ENCODE measurements at places on chromosomes 7 and 10.

DNA sequence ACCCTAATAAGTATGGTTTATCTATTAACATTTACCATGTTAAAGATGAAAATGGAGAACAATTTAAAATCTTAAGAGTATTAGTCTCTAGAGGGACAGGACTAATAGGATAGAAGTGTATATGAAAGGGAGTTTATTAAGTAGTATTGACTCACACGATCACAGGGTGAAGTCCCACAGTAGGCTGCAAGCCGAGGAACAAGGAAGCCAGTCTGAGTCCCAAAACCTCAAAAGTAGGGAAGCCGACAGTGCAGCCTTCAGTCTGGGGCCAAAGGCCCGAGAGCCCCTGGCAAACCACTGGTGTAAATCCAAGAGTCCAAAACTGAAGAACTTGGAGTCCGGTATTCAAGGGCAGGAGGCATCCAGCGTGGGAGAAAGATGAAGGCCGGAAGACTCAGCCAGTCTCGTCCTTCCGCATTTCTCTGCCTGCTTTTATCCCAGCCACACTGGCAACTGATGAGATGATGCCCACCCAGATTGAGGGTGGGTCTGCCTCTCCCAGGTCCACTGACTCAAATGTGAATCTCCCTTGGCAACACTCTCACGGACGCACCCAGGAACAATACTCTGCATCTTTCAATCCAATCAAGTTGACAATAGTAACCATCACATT, 140.8 kb upstream of the FAM20C start:
- DNase-seq: no peak

GRCh38 chr10:17228091-17229015, at the start of gene VIM:
Gene VIM (plus strand): TSS chr10:17228241. CDS start chr10:17229423, 1,182 bp downstream.
- no peak for DNase-seq

DNA sequence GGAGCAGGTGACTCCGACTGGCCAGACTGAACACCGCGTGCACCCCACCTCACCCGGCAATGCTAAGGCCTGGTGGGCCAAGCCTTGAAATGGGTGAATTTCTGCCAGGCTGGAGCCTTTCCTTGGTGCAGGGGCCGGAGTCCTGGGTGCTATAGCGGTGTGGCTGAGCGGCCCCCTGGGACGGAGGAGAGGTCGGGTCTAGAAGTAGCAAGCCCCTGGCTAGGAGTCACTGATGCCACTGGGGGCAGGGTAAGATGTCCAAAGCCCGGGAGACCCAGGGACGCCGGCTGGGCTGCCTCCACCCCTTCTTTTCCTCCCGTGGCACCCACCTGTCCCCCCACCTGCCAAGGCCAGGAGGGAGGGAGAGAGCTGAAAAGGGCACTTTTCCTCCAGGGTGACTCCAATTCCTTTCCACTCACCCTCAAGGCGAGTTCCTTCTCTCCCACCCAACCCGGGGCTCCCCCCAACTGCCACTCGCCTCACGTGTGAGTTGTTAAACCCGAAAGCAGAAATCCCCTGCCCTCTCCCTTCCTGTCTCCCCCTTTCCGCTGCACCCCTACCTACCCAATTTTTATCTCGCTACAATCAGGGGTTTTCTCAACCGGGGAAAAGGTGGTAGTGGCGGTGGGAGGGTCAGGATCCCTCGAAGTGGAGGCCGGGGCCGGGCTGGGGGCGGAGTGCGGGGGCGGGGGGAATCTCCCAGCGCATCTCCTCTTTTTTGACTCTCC, 6.0 kb upstream of the GATA3 start:
- DNase-seq: no peak

- no peak for DNase-seq
Measured at GRCh38 chr7:73773700-73774517, 3.8 kb upstream of the CLDN3 start.

- DNase-seq: no peak
Measured at GRCh38 chr10:129605266-129605985, 138.4 kb downstream of the MGMT start.

DNA sequence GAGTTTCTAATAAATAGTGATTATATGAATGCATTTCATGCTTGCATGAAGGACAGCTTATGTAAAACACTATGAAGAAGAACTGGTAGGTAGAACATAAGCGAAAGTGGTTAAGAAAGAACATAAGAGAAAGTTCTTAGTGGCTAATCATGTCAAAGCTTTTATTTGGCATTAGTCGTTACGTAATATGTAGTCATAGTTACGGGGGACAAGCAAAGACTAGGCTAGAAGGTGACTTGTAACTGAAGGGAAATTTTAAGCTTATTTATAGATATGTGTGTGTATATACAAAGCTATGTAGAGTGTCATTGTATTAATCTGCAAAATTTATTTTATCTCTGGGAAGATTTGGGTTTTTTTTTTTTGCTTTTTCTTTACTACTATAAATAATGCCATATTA, 36.9 kb downstream of the CAPZA2 start:
- DNase-seq: no peak

- DNase-seq: no peak
Measured at GRCh38 chr10:8852546-8852945, 798.1 kb downstream of the GATA3 start.

- DNase-seq: no peak
Measured at GRCh38 chr10:25175527-25176420, 973 bp downstream of the GPR158 start.

DNA sequence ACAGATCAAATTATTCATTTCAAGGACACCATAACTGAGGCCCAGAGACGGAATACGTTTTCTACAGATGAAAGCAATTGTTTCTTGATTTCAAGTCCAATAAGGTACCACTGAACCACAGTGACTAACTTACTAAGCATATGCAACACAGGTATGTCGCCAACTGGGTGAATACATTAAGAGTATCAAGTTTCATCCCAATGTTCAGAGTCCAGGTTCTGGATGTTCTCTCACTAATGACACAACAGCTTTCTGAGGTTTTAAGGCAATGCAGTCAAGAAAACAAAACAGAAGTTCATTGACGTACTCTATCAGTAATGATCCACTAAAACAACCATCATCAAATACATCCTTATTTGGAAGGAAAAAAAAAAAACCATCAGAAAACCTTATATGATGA, 35.8 kb downstream of the NSUN6 start:
- DNase-seq: no peak

- no peak for DNase-seq
Measured at GRCh38 chr7:75691793-75692543, 46.8 kb downstream of the HIP1 start.

DNA sequence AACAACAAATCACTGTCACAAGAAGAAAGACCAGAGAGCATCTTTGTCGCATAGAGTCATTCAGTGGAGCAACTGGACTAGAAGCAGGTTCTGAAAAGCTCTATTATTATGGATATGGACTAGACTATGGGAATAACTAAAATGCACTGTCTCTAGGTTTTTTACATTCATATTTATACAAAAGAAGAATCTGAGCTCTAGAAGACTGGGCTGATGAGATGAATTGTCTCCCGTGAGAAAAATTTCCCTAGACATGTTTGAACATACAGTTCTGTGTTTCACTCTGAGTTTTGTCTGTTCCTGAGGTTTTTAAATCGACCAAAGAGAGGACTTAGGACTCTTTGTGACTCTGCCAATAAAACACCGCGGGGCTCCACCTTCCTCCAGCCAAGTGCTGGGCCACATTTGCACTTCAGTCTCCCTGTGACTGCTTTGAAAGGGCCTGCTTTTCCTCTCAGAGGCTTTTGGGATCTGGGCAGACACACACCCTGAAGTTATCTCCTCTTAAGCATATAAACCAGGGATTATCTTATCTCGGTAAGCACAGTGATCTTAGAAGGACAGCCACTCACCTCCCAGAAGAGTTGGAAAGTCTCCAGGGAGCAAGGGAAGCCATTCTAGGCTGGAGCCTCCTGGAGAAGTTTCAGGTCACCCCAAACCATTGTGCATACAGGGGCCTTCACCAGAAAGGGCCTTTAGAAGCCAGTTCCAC, 101.0 kb upstream of the JCAD start:
- no peak for DNase-seq

- DNase-seq: no peak
Measured at GRCh38 chr10:60708666-60709065, 69.6 kb upstream of the CDK1 start.

GRCh38 chr10:104925232-104925851, 284.3 kb downstream of the SORCS3 start:
- DNase-seq: no peak

DNA sequence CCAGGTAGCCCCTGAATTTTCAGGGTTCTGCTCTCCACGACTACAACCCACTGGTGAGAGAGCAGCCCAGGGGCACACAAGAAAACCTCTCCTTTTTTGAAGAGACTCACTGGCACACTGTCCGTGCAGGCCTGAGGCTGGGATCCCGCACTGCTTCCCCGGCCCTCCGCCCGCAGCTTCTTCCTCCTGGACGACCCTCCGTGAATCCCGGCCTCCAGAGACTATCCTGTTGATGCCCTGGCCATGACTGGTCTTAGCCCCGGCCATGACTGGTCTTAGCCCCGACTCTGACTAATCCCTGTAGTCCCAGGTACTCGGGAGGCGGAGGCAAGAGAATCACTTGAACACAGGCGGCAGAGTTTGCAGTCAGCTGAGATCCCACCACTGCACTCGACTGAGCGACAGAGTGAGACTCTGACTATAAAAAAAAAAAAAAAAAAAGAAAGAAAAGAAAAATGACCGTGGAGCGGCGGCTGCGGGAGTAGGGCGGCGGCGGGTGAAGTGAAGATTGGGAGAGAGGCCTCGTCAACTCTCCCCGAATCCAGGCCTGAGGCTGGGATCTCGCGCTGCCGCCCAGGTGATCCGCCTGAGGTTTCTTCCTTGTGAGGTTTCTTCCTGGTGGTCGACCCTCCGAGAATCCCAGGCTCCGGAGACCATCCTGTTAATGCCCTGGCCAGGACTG, 196.4 kb downstream of the ZNF716 start:
- DNase-seq: no peak

DNA sequence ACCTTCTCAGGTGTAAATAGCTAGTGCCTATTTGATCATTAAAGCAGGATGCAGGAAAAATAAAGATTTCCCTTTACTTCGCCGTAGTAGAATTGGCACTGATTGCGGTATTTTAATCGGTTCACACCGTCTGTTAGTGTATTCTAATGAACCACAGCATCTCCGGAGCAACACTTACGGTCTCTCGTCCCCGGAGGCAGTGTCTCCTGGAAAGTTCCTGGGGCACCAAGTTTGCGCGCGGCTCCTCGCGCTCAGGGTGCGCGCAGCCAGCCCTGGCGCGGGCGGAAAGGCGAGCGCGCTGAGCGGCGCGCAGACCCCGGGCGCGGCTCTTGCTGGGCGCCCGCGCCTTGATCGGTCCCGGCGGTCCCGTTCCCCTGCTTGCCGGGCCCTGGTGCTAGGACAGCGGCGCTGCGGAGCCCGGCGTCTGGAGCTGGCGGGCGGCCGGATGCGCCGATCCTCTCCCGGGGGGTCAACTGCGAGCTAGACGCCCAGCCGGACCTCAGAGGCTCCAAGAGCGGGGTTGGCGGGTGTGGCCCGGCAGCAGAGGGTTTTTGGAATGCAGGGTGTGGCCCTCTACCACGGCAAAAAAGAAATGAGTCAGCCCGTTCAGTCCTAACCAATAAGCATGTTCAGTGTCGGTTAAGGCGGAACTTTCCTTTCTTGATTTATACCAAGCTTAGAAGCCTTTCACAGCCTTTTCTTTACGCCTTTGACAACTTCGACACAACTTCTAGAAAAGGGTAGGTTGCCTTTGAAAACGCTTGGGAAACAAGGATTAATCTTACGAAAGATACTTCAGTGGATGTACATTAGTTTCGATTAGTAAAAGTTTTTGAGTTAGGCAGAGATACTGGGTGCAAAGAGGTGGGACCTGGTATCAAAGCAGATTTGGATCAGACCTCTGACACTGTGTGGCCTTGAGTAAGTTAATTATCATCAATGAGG, 166.8 kb upstream of the ASAH2 start:
- no peak for DNase-seq

- no peak for DNase-seq
Measured at GRCh38 chr7:43302211-43302711, 189.8 kb downstream of the HECW1 start.

DNA sequence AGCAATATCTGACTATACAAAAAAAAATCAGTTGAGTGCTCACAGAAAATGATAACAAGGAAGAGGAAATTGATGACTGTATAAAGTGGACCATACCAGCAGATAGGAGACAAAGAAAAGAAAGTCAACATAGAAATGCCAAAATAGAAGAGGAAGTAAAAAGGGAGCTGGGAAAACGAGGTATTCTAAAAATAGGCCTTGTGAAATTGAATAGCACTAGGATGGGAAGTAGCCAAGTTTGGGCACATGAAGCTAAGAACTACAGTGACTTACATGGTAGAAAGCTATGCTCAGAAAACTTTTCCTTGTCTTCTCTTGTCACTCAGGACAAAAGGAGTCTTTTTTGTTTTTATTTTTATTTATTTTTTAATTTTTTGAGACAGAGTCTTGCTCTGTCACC, 76.2 kb upstream of the APBB1IP start:
- DNase-seq: no peak

DNA sequence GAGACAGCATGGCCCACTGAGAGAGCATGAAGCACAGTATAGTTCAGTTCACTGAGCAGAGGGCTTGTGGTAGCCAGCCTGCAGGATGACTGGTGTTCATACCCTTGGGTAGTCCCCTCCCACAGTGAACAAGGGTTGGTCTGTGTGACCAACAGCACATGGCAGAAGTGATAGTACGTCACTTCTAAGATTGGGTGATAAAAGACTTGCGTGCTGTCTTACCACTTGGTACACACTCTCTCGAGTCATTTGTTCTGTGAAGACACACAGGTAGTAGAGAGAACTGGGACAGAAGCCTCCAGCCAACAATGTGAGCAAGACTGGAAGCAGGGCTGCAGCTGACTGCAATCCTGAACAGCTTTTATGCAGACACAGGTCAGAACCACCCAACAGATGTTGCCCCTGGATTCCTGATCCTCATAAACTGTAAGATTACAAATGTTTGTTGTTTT, 14.6 kb downstream of the EPC1 start:
- no peak for DNase-seq

DNA sequence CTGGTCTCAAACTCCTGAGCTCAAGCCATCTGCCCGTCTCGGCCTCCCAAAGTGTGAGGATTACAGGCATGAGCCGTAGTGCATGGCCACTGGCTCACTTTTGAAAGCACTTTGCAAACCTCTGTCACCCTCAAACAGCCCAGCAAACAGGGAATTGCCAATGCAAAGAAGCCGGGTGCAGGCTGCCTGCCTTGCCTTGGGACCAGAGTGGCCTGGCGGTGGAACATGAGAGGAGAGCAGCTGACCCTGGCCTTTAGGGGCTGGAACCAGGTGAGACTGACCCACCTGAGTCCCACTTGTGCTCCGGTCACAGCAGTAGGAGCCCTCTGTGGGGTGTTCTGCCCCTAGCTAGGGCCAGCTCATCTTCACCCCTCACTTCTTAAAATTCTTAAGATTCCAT, 237.1 kb upstream of the GALNT17 start:
- DNase-seq: no peak

- no peak for DNase-seq
Measured at GRCh38 chr7:116797612-116798011, 64.8 kb upstream of the CAPZA2 start.

DNA sequence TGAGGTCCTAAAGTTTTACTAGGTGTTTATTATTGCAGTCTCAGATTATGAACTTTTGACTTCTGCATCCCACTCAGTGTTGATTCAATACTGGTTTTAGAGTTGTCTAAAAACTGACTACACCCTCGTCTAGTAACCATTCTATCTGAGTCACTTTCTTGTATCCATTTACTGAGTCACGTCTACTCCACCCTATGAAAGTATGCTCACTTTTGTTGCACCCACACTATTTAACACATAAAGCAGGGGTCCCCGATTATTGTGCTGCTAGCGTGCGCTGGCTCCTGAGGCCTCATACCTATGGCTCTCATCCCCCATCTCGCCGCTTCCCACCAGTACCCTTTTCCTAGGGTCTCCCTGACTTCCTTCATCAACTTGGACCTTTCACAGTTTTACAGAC, 2.0 kb downstream of the SAMD9 start:
- DNase-seq: no peak
